ENCODE measurements at places on chromosomes 11 and 22.

GRCh38 chr11:61577383-61578118 lies 3.3 kb downstream of the SYT7 start:
- no peak for DNase-seq

GRCh38 chr11:86577644-86578636 lies 94.5 kb downstream of the ME3 start:
- no peak for DNase-seq

GRCh38 chr11:3735827-3736226 lies 61.5 kb downstream of the NUP98 start:
- no peak for DNase-seq

DNA sequence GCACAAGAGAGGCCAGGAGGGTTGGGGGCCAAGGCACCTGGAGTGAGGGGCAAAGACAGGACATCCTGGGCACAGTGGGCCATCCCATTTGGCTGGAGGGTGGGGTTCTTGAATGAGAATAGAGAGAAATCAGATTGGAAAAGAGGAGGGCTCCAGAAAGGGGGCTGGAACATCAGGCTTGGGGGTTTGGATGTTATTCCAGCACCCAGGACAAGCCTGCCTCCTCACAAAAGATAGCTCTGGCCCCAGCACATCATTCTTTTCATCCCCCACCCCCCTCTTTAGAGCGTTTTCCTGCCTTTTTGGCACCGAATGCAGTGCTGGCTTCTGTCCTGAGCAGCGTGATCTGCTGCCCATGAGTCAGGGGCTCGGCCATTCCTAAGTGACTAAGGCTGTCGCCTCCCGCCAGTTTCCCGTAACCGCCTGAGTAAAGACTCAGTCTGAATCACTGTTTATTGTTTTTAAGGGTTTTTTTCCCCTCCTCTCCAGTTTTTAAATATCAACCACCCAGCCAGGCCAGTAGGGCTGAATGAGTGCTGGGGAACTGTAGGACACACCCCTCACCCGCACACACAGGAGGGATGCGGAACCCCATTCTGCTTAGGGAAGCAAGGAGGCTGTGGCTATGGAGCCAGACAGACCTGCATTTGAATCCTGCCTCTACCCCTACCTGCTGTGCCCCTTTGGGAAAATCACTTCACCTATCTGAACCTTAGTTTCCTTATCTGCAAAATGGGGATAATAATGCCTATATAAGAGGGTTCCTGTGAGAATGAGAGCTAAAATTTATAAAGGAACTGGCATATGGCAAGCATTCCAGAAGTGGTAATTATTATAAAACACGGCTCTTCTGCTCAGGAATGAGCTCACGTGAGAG lies 32.4 kb upstream of the NAV2 start:
- DNase-seq, result no peak

GRCh38 chr22:38570779-38571364 lies 889 bp upstream of the DMC1 start:
- DNase-seq, result peak; percentile 56

DNA sequence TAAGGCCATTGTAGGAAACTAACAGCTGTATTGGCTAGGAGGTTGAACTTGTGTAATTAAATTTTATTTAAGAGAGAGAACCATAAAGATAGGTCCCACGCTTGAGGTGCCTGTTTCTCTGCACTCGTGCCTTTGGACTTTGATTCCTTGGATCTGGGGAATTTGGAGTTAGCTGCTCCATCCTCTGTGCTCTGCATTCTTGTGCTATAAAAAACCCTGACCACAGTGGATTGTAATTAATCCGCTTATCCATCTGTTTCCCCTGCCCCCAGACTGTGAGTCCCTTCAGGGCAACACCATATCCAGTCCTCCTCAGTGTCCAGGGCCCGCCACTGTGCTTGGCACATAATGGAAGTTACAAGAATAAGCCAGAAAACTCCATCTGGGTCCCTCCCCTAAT lies 169.8 kb downstream of the SPON1 start:
- peak; percentile 91 for DNase-seq
